IPS DF 6.9 (cell line): ENCODE measurements at places on chromosomes 13 and 19.

DNA sequence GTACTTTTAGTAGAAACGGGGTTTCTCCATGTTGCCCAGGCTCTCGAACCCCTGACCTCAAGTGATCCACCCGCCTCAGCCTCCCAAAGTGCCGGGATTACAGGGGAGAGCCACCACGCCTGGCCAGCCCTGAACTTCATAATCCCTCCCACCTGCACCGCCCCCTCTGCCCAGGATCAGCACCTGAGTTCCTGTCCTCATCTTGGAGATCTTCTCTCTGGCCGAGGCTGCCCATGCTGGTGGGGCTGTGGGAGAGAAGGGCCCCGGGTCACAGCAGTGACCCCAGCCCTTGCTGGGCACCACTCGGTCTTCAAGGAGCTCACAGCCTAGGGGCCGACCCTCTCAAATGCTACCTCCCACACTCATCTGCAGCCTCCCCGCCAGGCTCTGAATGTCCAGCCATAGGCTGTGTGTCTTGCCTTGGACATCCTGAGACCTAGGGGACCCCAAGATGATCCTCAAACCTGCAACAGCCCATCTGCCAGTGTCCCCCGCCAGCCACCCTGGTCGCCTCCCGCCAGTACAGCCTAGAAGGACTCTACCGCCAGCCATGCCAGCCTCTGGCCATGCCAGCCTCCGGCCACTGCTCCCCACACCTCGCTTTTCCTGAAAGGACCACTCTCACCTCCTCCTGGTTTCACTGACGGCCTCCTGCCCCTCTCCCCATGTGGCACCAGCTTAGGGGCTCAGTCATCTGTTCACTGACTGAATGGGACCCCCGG lies 1.5 kb downstream of the ATP8B3 start:
- no peak for DNase-seq

- DNase-seq, result no peak
Observed at GRCh38 chr13:46490129-46490528, 62.8 kb upstream of the LRCH1 start.

DNA sequence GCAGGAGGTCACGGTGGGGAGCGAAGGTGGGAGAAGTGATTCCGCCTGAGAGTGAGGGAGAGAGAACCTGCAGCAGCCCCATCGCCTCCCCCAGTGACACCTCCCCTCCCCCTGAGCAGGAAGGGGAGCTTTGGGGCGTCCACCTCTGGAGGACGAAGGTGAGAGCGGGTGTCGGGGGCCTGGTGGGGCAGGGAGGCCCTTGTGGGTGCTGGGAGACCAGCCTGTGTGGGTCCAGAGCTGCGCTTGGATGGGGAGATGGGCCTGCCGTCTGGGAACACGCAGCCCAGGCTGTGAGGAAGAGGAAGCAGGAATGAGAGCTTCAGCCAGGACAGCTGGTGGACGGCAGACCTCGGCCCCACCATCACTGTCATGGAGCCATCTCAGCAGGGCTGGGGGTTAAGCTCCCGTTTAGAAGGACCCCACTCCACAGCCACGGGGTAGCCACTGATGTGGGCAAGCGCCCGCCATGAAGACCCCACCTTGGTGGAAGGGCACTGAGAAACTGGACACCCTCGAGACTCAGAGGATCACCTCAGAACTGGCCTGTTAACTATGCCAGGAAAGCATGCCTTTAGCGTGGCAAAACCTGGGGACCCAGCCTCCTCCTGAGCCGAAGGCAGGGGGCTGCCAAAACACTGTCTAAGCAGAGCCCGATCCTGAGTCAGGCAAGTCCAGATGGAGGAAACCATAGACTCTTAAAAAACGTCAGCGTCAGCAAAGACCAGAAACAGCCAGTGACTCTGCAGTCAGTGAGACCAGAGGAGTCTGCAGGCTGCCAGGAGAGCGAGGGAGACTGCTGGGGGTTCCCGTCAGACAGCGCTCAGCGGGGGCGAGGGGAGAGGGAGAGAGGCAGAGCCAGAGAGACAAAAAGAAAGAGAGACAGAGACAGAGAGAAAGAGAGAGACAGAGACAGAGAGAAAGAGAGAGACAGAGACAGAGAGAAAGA lies 6.4 kb upstream of the PROZ start:
- no peak for DNase-seq

DNA sequence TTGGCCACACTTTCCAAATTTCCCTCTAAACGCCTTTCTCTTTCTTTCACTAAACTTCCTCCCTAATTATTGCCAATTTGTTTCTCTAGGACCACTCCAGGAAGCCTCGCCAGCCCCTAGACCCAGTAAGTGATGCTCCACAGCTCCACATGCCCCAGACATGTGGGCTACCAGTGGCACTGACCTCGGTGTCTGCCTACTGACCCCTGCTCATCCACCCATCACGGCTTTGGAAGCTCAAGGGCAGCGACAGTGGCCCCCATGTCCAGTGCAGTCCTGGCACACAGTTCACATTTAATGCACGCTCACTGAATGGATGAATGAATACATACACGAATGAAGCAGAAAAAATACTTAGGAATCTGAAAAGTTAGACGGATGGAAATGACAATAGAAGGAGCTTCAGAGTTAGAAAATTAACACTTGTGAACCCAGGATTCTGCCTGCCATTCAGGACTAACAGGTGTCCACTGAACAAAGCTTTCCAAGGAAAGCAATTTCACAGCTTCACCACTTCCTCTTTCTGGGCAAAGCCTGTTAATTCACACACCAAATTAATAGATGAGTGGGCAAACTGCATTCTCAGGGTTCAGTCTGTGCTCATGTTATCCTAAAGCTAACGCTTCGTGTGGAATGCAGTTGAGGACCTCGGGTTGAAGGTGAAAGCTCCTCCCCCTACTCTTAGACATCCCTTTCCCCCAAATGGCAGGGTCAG lies 50.9 kb downstream of the CCDC70 start:
- DNase-seq, result no peak

DNA sequence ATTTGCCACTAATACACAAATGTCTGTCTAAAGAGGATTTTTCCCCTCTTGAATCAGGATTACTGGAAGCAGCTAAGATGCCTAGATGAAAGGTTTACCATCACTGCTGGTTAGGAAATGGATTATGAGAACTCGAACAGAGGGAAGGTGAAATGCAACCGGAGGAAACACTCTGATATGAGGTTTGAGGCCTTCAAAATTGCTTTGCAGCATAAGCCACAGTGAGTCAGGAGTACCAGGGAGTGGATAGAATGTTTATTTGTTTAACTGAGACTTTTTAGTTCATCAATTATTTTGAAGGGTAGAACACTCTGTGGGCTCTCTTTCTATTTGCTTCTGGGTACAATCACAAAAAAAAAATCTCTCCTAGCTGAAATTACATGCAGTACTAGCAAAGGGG lies 18.1 kb downstream of the CDADC1 start:
- DNase-seq, result no peak

- DNase-seq, result no peak
Observed at GRCh38 chr13:66367356-66367755, 862.8 kb downstream of the PCDH9 start.

- DNase-seq, result peak; percentile 29
Observed at GRCh38 chr13:100195568-100195967, 106.7 kb downstream of the PCCA start.
